ENCODE measurements at places on chromosomes 5 and 9. TPM values are rescaled to one million over a fixed set of nuclear protein-coding genes. Genes with fewer than 3 reads are reported as not detected.

- H3K4me1 ChIP-seq = no peaks in the 10 kb centered on the region
- DNase-seq = no peak
- H3K27me3 ChIP-seq = no peaks in the 10 kb centered on the region
- H3K4me3 ChIP-seq = no peak overlapping the region
These were observed 50.2 kb upstream of the ZFAND5 start for GRCh38 chr9:72415163-72415562.

GABRA6 gene
- not detected for total RNA-seq

MCC gene
- 2.2 TPM for total RNA-seq

- peaks cover 21% of the 10 kb centered on the region for H3K4me1 ChIP-seq
- no peaks in the 10 kb centered on the region for H3K27me3 ChIP-seq
- H3K27ac ChIP-seq = no peak overlapping the region
These were observed 10.3 kb downstream of the GOLPH3 start for GRCh38 chr5:32163785-32164184.

All from T-helper 17 cell (primary cell).